ENCODE measurements at places on chromosomes 5 and 9. TPM values are rescaled to one million over a fixed set of nuclear protein-coding genes. Genes with fewer than 3 reads are reported as not detected.

DNA sequence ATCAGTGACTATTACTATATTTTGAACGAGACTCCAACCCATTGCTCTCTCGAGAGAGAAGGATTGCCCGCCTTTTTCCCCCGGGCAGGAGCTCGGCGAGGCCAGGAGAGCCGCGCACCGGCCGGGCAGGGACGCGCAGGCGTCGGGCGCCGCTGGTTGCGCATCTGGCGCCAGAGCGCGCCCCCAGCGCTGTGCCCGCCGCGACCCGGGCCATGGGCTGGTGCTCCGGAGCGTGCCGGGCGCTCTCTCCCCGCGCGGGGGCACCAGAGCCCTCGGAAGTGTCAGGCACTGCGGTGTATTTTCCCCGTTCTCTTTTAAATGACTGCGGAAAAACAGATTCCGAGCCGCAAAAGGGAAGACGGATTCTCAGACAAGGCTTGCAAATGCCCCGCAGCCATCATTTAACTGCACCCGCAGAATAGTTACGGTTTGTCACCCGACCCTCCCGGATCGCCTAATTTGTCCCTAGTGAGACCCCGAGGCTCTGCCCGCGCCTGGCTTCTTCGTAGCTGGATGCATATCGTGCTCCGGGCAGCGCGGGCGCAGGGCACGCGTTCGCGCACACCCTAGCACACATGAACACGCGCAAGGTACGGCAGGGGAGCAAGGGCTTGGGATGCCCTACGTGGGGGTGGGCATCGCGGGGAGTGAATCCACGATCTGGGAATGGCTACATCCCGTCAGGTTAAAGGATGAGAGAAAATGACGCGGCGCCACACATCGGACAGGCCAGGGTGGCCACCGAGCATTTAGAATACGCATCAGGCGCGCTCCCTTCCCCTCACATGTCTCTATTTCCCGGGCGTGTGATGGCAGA lies 1.1 kb upstream of the NTRK2 start:
- no peaks in the 10 kb centered on the region for H3K36me3 ChIP-seq
- H3K27ac ChIP-seq = no peak overlapping the region
- no peak for DNase-seq
- H3K4me3 ChIP-seq = peak overlapping the region; percentile 51
- H3K27me3 ChIP-seq = peaks cover 26% of the 10 kb centered on the region

GRCh38 chr5:150129813-150130492 lies 25.7 kb downstream of the PDGFRB start:
- H3K4me3 ChIP-seq = peak overlapping the region; percentile 49
- H3K4me1 ChIP-seq = no peaks in the 10 kb centered on the region
- peak overlapping the region; percentile 76 for H3K27ac ChIP-seq
- H3K27me3 ChIP-seq = no peaks in the 10 kb centered on the region

DNA sequence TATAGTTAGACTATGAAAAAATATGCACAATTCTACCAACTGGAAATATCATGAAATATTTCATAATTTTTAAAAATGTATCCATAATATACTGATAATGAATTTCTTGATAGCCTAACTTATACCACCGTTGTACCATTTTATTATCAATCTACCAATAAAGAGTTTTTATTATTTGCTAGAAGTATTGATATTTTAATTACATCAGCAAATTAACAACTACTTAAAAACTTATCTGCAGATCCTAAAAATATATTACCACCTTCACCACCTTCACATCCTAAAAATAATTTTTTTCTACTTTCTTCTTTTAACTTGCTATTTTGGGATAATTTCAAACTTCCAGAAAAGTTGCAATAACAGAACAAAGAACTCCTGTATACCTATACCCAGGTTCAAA lies 21.4 kb downstream of the ATPSCKMT start:
- H3K4me3 ChIP-seq = no peak overlapping the region
- H3K27me3 ChIP-seq = no peaks in the 10 kb centered on the region
- no peak overlapping the region for H3K27ac ChIP-seq
- DNase-seq = no peak

- DNase-seq = no peak
- H3K27me3 ChIP-seq = peaks cover 4% of the 10 kb centered on the region
- no peak overlapping the region for H3K4me3 ChIP-seq
Measured at GRCh38 chr9:129595903-129596540, 24.9 kb downstream of the C9orf50 start.

DNA sequence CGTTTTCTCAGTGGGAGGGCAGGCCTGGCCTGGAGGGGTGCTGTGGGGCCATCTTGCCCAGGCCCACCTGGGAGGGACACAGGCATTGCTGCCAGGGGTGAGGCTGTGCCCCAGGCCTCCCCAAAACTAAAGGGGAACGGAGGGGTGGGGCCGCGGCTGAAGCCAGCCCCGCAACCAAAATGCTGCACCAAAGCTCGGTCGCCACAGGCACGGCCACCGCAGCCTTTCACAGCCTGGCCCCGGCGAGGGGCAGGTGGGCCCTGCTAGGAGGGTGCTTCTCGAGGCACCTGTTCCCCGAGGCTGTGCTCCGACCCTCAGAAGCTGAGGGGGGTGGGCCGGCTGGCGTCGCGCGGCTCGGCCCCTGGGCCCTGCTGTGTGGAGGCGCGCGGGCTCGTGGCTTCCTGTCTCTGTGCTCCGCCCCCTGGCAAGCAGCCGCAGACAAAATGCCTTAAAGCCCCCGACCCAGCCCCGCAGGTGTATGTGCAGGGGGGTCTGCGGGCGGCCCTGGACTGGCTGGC lies 57.6 kb downstream of the JAK2 start:
- H3K4me1 ChIP-seq = peaks cover 16% of the 10 kb centered on the region
- H3K36me3 ChIP-seq = peaks cover 17% of the 10 kb centered on the region
- H3K4me3 ChIP-seq = no peak overlapping the region
- peak overlapping the region; percentile 51 for H3K27ac ChIP-seq
- H3K27me3 ChIP-seq = no peaks in the 10 kb centered on the region
- no peak for DNase-seq

- H3K27me3 ChIP-seq = no peaks in the 10 kb centered on the region
- DNase-seq = no peak
- no peak overlapping the region for H3K4me3 ChIP-seq
- H3K27ac ChIP-seq = no peak overlapping the region
- H3K4me1 ChIP-seq = peaks cover 21% of the 10 kb centered on the region
Measured at GRCh38 chr9:109908459-109909390, 128.7 kb downstream of the PALM2AKAP2 start.

DNA sequence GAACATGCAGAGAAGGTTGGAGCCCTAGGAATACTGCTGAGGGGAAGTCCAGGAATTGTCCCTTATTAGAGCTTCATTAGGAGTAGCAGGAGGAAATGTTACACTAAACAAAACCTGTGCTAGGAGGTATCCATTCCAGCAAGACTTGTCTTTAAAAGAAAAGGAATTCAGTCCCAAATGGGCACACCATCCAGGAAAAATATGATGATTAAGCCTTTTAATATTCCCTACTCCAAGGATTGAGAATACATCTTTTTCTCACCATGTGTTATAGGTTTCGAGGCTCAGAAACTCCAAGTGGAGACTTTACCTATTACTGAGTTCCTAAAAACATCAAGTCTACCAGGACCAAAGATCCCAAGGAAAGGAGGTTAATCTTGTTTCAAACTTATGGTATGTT lies 179.3 kb downstream of the MCTP1 start:
- no peaks in the 10 kb centered on the region for H3K36me3 ChIP-seq
- no peaks in the 10 kb centered on the region for H3K4me1 ChIP-seq
- DNase-seq = no peak

GRCh38 chr9:98219794-98220370 lies 27.4 kb upstream of the CORO2A start:
- no peak for DNase-seq
- H3K4me3 ChIP-seq = no peak overlapping the region
- no peaks in the 10 kb centered on the region for H3K4me1 ChIP-seq
- H3K27ac ChIP-seq = no peak overlapping the region

DNA sequence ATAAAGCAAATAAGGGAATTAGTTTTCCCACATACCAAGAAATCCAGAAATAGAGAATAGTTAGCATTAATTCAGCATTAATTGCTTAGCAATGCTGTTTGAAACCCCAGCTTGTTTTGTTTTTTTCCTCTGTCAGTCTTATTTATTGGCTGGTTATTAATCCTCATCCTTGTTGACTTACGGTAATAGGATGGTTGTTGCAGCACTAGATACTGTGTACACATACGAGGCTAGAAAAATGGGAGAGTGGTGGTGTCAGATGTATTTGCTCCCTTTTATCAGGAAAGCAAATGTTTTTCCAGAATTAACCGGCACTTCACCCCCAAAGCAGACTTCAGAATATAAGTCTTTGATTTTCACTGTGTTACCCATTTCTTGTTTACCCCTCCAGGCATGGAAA lies 60.4 kb downstream of the ERBIN start:
- no peak overlapping the region for H3K27ac ChIP-seq
- H3K27me3 ChIP-seq = no peaks in the 10 kb centered on the region
- no peak for DNase-seq
- H3K4me3 ChIP-seq = no peak overlapping the region

DNA sequence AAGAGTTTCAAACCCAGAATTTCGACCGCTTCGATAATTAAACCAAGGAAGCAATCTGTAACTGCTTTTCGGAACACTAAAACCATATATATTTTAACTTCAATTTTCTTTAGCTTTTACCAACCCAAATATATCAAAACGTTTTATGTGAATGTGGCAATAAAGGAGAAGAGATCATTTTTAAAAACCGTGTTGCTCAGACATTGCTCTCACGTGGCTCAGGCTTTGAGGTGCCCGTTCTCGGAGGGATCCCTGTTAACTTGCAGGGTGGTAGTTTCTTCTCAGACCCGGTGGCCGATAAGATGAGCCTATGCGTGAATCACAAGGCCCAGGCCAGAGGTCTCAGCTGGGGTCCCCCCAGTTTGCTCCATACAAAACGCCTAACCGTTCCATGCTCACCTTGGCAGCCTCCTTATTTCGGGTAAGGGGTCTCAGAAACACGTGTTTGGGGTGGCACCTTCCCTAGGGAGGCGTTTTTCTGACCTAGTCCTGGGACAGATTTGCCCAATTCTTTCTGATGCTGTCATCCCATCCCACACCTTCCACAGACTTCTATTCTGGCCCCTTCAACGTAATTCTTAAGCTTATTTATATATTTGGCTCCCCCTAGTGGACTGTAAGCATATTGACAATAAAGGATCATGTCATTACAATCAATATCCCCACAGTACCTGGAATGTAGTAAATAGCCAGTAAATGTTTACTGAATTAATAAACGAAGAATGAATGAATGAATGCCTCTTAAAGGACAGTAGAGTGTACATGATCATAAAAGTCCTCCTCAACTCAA lies 48.1 kb downstream of the THBS4 start:
- H3K27me3 ChIP-seq = no peaks in the 10 kb centered on the region
- no peak for DNase-seq
- H3K4me3 ChIP-seq = peak overlapping the region; percentile 46
- H3K27ac ChIP-seq = peak overlapping the region; percentile 50
- no peaks in the 10 kb centered on the region for H3K36me3 ChIP-seq

- no peaks in the 10 kb centered on the region for H3K36me3 ChIP-seq
- no peaks in the 10 kb centered on the region for H3K27me3 ChIP-seq
- H3K27ac ChIP-seq = no peak within 1 kb of the TSS
- DNase-seq = no peak
- no peak within 1 kb of the TSS for H3K4me3 ChIP-seq
- no peaks in the 10 kb centered on the region for H3K4me1 ChIP-seq
Measured at GRCh38 chr5:147831465-147831864, at the start of gene SPINK1. TSS of gene SPINK1 (minus strand) at chr5:147831671. CDS start at chr5:147831577, 94 bp downstream.

DNA sequence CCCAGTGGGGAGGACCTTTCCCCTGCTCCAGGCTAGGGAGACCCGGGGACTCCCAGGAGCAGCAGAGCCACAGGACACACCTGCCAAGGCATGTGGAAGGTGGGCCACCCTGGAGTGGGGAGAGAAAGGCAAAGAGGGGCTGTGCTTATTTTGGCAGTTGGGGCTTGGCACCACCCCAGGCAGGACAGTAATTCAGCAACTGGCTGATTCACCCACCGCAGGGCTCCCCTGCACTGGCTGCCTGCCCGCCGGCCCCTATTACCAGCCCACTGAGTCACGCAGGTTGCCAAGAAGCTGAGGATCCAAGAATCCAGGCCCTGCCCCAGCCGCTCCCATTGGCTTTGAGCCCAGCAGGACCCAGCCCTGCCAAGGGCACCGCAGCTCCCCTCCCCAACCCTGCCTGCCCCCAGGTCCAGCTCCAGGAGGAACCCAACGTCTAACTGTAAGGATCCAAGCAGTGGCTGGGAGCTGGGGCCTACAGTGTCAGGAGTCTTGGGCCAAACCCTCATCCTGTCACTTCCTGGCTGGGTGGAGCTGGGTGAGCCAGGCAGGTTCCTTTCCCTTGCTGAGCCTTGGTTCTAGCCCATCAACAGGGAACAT lies 14.2 kb upstream of the RALGDS start:
- peak overlapping the region; percentile 99 for H3K27ac ChIP-seq
- no peak overlapping the region for H3K4me3 ChIP-seq
- peaks cover 75% of the 10 kb centered on the region for H3K4me1 ChIP-seq
- no peaks in the 10 kb centered on the region for H3K27me3 ChIP-seq
- H3K36me3 ChIP-seq = no peaks in the 10 kb centered on the region

DNA sequence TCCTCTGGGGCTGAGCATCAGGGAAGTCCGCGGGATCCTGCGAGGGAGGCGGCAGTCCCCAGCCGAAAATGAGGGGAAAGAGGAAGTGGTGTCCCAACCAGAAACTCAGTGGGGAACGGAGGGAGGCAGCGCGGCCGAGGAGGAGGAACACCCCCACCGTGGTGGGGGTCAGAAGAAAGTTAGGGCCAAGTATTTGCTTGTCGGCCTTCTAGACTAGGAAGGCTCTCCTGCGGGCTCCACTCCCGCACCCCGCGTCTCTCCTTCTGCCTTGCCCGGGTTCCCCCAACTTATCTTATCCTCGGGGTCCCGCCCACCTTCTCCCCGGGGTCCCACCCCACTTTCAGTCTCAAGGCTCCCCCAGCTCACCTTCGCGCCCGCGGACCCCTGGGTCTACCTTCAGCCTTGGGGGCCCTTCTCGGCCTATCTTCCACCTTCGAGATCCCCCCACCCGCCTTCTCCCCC lies 557 bp upstream of the PHF2 start:
- no peaks in the 10 kb centered on the region for H3K36me3 ChIP-seq
- no peaks in the 10 kb centered on the region for H3K27me3 ChIP-seq
- H3K4me1 ChIP-seq = peaks cover 40% of the 10 kb centered on the region
- H3K4me3 ChIP-seq = peak overlapping the region; percentile 74

Gene CD14
- total RNA-seq = 16.2 TPM

Gene SCGB3A2
- not detected for total RNA-seq

Gene CDHR2
- 0.20 TPM for total RNA-seq

Gene SLC24A2
- total RNA-seq = 0.82 TPM

Gene AHRR
- total RNA-seq = 1.3 TPM

Gene INSYN2B
- not detected for total RNA-seq

All from gastrocnemius medialis (tissue), 4 donors.